ENCODE measurements at places on chromosomes 16 and 17.

DNA sequence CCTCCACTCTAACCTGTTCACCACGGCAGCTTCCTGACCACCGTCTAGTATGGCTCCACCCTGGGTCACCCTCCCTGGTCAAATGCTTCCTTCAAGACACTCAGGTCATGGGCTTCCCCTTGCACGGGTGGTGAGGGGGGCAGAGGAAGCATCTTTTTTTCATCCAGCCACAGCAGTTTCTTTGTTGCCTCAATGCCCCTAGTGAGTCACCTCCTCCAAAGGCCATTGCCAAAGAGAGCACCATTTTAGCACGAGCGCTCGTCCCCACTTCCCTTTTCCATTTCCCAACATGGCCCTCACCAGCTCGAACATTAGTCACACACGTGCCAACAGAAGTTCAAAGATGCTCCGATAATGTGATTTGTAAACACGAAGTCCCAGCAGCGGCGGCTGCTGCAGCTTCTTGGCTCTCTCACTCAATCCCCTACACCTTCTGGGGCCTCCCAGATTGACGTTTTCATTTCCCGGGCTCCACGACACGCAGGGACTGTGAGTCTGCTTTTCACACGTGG, 134.6 kb downstream of the GAS7 start:
- no peak for DNase-seq

DNA sequence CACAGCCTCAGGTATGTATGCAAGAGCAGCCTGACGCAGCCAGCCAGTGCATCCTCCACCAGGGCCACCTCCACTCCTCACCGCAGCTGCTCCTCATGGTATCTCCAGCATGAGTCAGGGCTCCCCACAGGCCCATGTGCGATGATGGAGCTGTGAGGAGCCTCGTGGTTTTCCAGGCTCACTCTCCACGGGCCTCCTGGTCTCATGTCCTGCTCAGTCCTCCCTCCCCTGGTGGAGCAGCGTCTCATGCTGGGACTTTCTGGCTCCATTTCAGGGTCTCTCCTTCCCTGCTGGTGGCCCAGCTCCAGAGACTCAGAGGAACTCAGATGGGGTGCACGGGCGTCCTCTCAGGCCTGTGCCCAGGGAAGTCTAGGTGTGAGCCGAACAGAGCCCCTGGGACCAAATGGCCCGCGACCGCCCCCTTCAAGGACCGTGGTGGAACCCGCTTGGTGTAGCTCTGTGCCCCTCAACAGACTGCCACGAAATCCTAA, 70.4 kb downstream of the METRNL start:
- DNase-seq: no peak

GRCh38 chr17:78852709-78853121, 12.1 kb upstream of the USP36 start:
- DNase-seq: no peak

DNA sequence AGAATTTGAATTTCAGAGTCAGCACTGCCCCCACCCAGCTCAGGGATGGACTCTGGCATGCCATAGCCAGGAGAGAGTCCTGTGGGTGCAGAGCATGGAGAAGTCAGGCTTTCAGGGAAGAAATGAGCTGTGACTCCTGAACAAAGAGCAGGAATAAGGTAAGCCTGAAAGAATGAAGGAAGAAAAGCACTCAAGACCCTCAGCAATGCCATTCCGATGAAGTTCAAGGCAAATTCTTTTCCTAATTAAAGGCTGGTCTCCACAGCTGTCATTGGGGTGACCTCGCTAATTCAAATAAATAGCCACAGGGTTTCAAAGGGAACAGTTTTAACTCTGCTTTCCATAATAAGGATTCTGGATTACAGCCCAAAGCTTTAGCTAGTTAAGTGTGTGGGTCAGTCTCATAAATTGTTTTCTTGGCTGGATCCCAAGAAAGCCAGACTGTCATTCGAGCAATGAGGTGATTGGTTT, 31.7 kb downstream of the TOM1L2 start:
- no peak for DNase-seq

DNA sequence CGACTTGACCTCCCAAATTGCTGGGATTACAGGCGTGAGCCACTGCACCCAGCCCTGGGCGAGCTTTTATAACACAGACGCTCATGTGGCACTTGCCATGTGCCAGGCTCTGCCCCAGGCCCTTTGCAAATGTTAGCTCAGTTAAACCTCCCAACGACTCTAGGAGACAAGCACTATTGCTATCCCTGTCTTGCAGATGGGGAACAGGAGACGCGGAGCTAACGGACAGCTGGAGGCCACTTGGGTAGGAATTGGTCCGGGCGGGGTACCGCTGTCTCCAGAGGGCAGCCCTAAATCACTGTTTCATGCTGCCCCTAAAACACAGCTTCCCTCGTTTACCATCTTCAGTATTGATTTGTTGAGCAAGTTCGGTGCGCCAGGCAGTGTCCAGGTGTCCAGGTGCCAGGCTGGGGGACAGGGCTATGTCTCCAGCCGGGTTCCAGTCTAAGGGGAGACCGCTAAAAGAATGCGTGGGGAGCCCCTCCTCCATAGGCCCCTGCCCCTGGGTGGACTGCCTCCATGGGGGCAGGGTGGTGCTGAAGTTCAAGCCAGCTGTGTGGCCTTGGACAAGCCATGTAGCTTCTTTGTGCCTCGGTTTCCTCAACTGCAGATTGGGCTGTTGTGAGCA, 23.7 kb downstream of the TMEM235 start:
- no peak for DNase-seq

All from smooth muscle cell of the brain vasculature (primary cell).